Mesothelial cell of epicardium (in vitro differentiated cells): ENCODE measurements at places on chromosomes 12 and 14. TPM values are rescaled to one million over a fixed set of nuclear protein-coding genes. Genes with fewer than 3 reads are reported as not detected.

Gene RDH12
- not detected in 3 replicates for total RNA-seq

Gene GARIN6
- total RNA-seq, result not detected in 3 replicates

Gene PLA2G1B
- total RNA-seq, result not detected in 3 replicates

Gene KRT83
- not detected in 3 replicates for total RNA-seq

Gene MIP
- total RNA-seq, result not detected in 3 replicates

Gene KRT6B
- total RNA-seq, result not detected in 3 replicates

Gene SPX
- not detected in 3 replicates for total RNA-seq

Gene PRB4
- total RNA-seq, result not detected in 3 replicates

Gene ACOT4
- total RNA-seq, result 1.4 to 1.6 TPM (median 1.5 TPM) in 3 replicates

Gene PMCH
- total RNA-seq, result not detected in 3 replicates

Gene EID3
- 4.5 to 5.7 TPM (median 5.6 TPM) in 3 replicates for total RNA-seq

Gene DCN
- 1,349 to 1,406 TPM (median 1,402 TPM) in 3 replicates for total RNA-seq
